ENCODE measurements at places on chromosomes 7 and 10. TPM values are rescaled to one million over a fixed set of nuclear protein-coding genes. Genes with fewer than 3 reads are reported as not detected.

Gene INMT
- not detected for polyA plus RNA-seq

Gene ITIH5
- 6.0 TPM for polyA plus RNA-seq

Gene LIPJ
- polyA plus RNA-seq, result not detected

Gene MBLAC1
- polyA plus RNA-seq, result 0.88 TPM

Gene AFAP1L2
- polyA plus RNA-seq, result not detected

Gene STOX1
- polyA plus RNA-seq, result 2.5 TPM

Gene FFAR4
- 0.09 TPM for polyA plus RNA-seq

Gene MRPS24
- polyA plus RNA-seq, result 153 TPM

Gene NYAP1
- 0.46 TPM for polyA plus RNA-seq

Gene OR2A1
- not detected for polyA plus RNA-seq

GRCh38 chr10:102776779-102777456 is 33.2 kb downstream of the WBP1L start:
- DNase-seq, result peak; percentile 85

DNA sequence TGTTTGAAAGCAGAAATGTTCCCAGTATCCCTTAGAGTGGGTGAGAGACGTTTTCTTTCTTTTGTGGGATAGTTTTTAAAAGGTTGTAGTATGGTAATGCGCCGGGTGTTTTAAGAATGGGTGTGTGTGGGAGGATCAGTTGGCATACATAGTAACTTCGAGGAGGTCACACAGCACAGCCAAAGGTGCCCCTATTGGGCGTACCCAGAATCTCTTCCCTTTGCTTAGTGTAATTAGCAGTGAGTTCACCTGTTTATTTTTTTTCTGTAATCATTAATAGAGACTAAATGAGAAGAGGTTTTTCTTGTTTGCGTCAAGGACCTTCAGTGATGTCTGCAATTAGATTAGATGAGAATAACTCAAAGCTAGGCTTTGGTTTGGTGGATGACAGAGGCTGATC is 1.5 kb downstream of the PLEKHA8 start:
- no peak for DNase-seq

- DNase-seq, result peak; percentile 90
Measured at GRCh38 chr10:78656417-78657162, 412.2 kb upstream of the ZMIZ1 start.

GRCh38 chr7:106370542-106370941 is 85.8 kb upstream of the NAMPT start:
- DNase-seq, result no peak

DNA sequence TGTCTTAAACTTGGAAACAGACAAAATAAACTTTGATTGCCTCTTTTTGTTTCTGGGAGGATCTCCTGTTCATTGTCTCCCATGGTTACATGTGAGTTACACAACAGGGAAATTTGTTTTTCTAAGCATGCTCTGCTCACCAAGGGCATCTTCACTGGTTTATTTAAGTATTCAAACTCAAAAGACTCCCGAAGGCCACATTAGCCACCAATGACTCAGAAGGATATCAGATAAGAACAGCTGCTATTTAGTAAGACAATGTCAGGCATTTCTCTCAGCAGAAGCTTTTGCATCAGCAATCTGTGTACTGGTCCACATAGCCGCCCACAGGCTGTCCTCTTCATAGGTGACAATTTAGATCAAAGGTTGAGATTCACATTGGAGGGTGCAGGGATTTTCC is 19.3 kb downstream of the OR6B1 start:
- DNase-seq, result peak; percentile 69

- no peak for DNase-seq
Measured at GRCh38 chr10:109027534-109028185, 895.7 kb downstream of the XPNPEP1 start.

GRCh38 chr7:105352018-105352612 is 36.6 kb downstream of the SRPK2 start:
- DNase-seq, result no peak

- DNase-seq, result no peak
Measured at GRCh38 chr10:62381385-62382102, 7.4 kb downstream of the ZNF365 start.

DNA sequence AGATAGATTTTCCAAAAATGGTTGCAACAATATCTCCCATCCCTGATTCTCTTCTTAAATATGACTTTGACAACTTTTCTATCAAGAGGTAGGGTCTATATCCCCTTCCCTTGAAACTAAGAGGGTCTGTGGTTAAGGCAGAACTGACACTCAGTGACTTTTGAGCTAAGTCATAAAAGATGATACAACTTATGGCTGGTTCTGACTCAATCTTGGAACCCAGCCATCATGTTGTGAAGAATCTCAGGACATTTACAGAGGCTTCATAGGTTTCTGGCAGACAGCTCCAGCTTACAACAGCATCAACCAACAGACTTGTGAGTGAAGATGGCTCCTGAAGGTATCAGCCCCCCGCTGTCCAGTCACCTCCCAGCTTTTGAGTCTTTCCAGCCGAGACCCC is 203.5 kb downstream of the RNLS start:
- no peak for DNase-seq

DNA sequence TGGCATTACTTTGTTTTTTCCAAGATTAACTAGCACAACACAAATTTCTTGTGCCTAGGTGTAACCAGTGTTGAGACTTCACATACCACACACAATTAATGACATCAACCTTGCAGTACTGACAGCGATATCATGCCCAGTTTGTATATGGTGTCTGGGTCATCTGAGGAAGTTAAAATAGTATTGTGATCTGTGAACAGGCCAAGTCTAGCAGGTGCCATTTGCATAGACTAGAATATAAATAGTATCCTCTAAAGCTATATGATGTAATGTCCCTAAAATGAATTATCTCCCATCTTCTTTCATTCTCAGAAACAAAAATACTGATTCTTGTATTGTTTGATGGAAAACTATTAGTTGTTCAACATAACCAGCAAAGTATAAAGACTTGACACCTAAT is 175.8 kb upstream of the KAT6B start:
- DNase-seq, result no peak

GRCh38 chr10:93718937-93719725 is 16.7 kb upstream of the FRA10AC1 start:
- no peak for DNase-seq

- DNase-seq, result no peak
Measured at GRCh38 chr7:16739863-16740622, 13.5 kb upstream of the TSPAN13 start.

GRCh38 chr7:152699079-152699478 is 23.1 kb upstream of the XRCC2 start:
- no peak for DNase-seq

DNA sequence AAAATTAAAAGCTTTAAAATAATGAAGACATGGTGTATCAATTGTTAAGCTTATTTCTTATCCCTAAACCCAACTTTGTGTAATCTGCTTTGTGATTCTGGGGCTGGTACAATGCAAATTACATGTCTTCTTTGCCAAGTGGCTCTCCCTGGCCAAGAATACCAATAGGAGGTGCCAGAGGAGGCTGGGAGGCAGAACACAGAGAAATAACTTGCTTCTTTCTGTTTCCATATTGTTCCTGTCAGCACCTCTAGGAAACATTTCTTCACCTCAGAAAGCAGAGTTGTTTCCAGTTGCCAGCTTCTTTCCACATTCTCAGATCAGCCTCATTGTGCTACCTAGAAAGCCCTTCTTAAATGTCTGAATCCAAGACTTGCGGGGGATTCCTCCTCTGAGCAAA is 174.4 kb downstream of the MDFIC start:
- no peak for DNase-seq

DNA sequence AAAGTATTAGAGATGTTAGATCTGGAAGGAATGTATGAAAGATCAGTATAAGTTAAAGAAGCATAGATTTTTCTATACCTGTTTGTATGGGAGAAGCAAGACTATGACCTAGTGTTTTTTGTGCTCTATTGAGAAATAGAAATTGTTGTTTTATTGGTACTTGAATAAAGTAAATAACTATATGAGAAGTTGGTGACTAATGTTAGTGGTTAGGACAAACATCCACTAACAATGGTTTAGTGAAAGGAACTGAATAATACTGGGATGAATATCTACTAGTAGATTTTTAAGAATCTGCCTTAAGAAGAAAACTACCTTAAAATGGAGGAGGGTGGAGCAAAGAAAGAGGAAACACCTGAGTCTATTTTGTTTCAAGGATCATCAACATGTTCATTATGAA is 521.1 kb upstream of the POT1 start:
- DNase-seq, result no peak

GRCh38 chr10:11702264-11702663 is 39.9 kb upstream of the ECHDC3 start:
- DNase-seq, result no peak

- no peak for DNase-seq
Measured at GRCh38 chr10:20809631-20810030, 87.5 kb downstream of the NEBL start.

- DNase-seq, result no peak
Measured at GRCh38 chr7:38704041-38704547, 72.9 kb upstream of the AMPH start.

- no peak for DNase-seq
Measured at GRCh38 chr7:76106893-76107292, 59.0 kb downstream of the MDH2 start.

DNA sequence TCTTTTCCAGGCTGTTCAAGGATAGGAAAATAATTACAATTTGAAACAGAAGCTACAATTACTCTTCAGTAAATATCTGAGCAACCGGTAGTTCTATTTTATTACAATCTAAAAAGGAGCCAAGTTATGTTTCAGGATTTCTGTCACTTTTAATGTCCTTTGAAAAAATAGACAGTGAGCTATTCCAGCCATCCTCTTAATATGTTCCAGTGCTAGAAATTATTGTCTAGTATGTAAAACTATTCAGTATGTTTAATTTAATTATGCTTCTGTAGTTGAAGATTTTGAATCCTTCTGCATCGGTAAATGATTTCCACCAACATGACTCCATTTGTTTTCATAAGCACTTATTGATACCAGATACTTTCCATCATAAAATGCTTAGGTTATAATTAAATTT is 129.6 kb upstream of the SEMA3D start:
- DNase-seq, result no peak

DNA sequence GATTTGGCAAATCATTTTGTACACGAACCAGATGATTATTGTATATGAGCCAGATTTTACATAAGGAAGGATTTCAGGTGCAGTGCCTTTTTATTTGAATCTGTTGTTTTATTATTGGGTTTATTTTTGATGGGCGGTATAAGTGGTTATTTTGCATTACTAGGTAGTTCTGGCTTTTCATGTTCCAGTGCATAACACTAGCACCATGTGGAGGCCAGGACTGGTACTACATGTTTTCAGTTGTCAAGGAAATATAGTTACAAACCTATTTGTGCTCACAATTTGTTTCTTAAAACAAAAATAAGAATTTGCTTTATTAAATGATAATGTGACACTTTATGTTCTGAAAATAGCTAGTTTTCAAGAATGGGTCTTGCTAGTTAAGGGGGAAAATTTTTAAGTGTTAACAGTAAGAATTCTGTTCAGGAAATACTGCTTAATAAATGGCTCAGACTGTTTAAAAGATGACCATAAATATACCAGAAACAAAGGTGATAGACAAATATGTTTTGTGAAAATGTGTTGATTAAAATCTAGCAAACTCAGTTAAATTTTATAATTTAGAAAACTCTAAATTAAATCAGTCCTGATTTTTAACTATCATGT is 7.1 kb upstream of the SEMA3E start:
- peak; percentile 26 for DNase-seq

GRCh38 chr7:82600531-82600930 is 157.0 kb upstream of the CACNA2D1 start:
- DNase-seq, result no peak

- DNase-seq, result no peak
Measured at GRCh38 chr7:78900806-78901205, 552.7 kb downstream of the MAGI2 start.

- DNase-seq, result no peak
Measured at GRCh38 chr10:65861249-65861648, 1064.6 kb upstream of the LRRTM3 start.

- DNase-seq, result no peak
Measured at GRCh38 chr10:75003891-75004290, 107.6 kb upstream of the SAMD8 start.

DNA sequence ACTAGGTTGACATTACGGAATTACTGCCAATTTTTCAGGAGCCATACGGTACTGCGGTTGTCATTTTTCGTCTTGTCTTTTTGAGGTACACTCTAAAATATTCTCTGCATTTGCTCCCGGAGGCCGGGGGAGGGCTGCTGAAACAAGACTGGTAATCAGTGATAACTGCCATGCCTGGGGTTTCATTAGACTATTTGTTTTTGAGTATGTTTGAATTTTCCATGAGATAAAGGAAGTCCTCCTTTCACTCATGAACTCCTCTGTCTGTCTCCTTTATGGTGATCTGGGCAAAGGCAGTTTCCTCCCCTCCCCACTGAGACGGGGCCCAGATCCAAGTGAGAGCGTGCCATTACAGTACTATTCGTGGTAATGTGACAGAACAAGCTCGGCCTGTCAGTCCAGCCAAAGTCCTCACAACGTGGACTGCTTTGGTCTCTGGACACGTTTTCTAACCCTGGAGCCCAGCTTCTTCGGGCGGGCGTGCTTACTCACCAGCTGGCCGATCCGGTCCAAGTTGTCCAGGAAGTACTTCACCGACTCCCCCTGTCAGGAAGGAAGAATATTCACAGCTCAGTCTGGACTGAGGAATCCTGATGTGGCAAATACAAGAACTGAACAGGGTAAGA is 45.1 kb downstream of the AMZ1 start:
- no peak for DNase-seq

GRCh38 chr10:131825150-131825848 is 75.5 kb upstream of the PPP2R2D start:
- DNase-seq, result no peak

DNA sequence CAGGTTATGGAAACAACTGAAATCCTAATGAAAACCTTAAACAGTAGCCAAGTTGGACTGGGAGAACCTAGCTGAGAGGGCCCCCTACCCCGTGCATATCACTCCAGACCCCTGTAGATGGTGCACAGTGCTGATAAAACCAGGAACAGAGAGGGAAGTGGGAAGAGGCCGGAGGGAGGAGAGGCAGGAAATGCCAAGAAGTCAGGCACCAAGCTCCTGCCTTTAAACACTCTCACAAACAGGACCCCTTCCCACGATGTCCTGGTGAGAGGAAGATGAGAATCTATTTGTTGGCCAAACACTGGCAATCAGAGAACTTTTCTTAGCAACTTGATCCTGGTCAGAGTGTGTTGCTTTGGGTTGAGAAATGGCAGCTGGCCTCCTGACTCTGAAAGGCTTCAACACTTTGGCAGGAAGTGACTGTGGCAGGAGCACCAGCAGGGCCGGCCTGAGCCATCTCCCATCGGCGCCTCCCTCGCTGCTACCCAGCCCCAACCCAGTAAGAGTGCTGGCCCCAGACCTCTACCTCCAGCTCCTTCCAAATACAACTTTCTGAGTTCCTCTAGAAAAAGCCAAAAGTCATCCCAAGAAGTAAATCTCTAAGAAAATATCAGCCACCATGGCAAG is 39.5 kb downstream of the GSDME start:
- DNase-seq, result no peak

DNA sequence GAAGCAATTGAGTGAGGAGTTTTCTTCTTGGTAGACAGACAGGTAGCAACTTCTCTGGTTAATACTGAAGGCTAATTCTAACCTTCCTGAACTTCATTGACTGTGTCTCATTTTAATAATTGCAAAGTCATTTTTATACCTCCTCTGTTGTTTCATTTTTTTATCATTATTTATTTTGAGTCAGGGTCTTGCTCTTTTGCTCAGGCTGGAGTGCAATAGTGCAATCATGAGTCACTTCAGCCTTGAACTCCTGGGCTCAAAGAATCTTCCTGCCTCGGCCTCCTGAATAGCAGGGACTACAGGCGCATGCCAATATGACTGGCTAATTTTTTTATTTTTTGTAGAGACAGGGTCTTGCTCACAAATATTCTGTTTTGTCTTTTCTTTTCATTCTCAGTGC is 45.4 kb downstream of the APBB1IP start:
- peak; percentile 27 for DNase-seq
